Fibroblast of lung (primary cell): ENCODE measurements at places on chromosomes 7 and 10. TPM values are rescaled to one million over a fixed set of nuclear protein-coding genes. Genes with fewer than 3 reads are reported as not detected.

- no peak for DNase-seq
Observed at GRCh38 chr7:26186364-26187311, 13.9 kb downstream of the HNRNPA2B1 start.

DNA sequence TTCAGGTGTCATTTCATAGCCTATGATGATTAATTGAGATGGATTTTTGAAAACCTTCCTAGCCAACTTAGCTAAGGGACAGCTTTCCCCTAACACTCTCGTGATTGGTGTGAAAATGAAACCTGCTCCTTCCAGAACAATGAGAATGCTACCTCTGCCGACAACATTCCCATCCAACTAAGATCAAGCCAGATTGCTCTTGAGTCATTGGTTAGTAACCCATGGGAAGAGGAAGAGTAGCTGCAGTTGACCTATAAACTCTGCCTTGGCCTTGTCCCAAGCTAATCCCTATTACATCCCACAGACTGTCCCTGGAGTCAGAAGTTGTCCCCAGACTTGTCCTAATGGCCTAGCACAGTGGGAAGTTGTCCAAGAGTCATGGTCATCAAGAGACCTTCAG is 80.5 kb upstream of the SVIL start:
- no peak for DNase-seq

DNA sequence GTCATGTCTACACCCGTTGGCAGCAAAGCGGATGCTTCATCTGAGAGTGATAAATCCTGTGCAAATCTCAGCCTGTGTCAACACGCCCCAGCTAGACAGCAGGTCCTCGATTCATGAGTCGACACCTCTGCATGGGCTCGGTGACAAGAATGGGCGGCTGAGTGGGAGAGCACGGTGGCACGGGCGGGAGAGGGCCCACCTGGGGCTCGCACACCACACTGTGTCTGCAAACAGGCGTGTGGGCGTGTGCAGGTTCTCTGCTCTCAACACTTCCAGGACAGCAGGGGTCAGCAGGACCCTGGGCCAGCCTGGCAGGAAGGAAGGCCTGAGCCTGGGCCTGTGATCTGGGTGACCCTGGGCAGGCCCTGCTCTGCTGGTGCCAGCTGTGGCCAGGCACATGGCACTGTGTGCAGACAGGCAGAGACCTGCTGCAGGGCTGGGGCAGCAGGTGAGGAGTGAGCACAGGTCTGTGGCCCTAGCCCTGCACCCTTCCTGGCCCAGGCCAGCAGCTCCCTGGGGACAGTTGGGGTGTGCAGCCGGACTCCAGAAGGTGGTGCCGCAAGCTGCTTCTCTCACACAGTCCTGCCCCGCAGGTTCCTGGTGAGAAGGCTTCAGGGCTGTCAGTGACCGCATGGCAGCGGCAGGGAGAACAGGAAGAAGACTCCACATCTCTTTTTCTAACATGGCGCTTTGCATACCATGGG is 216.4 kb downstream of the ELFN1 start:
- no peak for DNase-seq

DNA sequence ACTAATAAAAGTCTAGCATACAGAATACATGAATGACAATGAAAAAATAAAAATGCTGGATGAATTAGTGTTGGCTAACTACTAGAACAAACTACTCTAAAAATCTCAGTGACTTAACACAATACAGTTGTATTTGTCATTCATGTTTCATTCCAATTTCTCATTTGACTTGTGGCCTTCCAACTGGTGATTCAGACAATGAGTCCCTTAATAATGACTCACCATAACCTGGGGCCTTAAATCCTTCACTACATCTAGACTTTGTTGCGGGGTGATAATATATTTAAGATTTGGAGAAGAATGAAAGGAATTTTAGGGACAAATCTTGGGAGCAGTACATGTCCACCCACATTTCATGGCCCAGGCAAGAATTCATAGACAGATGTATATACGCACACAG is 90.5 kb upstream of the POM121L12 start:
- no peak for DNase-seq

DNA sequence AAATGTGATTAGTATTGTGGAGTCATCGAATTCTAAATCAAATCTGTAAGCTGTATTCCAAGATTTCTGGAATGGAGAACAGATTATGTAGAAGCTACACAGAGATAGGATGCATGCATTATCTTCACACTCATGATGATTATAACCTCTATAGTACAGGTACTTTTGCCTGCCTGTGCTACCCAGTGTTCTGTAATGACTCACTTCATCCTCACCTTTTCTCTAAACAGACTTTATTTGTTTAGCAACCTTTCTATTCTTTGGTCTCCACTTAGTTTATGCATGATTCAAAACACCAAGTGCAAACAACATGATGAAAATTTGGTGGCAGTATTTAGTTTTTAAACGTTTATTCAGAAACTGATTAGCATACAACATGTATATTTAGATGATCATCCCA is 68.4 kb upstream of the PRPS1L1 start:
- no peak for DNase-seq

DNA sequence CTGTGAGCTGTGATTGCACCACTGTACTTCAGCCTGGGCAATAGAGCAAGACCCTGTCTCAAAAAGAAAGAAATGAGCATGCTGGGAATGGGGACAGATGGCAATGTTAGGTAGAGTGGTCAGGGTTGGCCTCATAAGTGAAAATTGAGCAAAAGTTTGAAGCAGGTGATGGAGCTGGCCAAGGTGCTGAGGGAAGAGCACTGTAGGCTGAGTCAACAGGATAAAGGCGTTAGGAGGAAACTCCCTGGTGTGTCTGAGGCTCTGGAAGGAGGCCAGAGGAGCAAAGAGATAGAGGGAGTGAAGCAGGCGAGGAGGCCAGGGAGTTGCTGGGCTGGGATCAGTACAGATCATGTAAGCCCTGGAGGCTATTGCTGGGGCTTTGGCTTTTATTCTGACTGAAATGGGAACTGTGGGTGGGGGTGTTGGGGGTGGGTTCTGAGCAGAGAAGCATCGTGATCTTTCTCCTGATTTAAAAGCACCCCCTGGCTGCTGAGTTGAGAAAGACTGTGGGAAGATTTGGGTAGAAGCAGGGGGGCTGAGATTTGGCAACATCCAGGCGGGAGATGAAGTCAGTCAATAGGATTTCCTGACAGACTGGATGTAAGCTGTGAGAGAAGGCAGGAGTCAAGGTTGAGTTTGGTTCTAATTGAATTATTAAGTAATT is 52.5 kb upstream of the VKORC1L1 start:
- peak; percentile 7 for DNase-seq

Gene AKR1C4
- not detected in 2 replicates for polyA plus RNA-seq

GRCh38 chr10:31689233-31689632 is 239.4 kb downstream of the ARHGAP12 start:
- no peak for DNase-seq

Gene OLAH
- polyA plus RNA-seq: 0.08 TPM in 1 of 2 replicates, not detected in the other

Gene SUN3
- not detected in 2 replicates for polyA plus RNA-seq
